Fibroblast of skin of left quadriceps (primary cell): ENCODE measurements at places on chromosomes 6 and 20.

DNA sequence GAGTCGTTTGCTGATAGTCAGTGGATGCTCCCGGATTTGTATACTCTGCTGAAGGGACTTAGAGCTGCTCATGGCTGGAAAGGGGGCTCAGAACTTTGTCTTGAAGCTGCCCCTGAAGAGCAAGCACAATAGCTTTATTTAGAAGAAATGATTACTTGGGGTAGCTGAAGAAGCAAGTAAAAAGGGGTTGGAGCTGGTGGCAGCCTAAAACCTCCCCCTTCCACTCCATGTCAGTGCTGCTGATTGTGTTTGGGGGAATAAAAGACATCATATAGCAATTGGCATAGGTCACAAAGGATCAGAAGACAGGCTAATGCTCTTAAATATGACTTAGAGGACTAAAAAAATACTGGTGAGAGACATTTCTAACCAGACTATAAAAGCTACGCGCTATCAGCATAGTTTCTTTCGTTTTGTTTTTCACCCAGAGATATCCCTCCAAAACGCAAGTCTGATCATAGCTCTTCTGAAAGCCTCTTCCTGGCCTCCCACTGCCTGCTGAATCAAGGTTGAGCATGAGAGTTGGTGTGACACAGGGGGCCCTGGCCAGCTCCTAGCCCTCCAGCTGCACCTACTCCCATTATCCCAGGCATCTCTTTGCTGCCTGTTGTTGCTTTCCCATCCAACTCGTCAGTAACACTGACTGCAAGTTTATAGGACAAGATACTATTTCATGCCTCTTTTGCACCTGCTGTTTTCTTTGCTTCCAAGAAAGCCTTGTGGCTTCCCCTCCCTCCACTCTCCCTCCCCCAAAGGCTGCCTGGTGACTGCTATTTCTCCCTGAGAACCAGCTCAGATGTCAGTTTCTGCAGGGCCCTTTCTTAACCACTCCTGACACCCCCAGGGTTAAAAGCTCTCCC is 33.9 kb upstream of the SGK1 start:
- DNase-seq, result no peak

DNA sequence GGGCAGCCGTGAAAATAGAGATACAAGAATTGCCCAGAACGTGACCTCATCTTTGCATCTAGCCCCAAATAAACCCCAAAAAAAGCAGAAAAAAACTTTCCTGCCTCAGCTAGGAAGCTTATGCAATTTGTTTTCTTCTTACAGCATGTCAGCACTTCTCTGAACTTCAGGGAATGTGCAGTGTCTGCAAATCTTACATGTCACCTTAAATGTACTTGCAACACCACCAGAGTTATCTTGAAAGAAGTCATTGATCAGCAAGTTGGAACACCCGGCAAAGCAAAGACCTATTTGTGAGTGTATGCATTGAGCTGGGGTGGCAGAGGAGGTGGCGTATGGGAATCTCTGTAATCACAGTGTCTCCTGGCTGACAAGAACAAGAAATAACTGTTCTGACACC is 123.4 kb downstream of the PKHD1 start:
- DNase-seq, result no peak

- no peak for DNase-seq
Measured at GRCh38 chr20:42309050-42309449, 690.9 kb upstream of the CHD6 start.

DNA sequence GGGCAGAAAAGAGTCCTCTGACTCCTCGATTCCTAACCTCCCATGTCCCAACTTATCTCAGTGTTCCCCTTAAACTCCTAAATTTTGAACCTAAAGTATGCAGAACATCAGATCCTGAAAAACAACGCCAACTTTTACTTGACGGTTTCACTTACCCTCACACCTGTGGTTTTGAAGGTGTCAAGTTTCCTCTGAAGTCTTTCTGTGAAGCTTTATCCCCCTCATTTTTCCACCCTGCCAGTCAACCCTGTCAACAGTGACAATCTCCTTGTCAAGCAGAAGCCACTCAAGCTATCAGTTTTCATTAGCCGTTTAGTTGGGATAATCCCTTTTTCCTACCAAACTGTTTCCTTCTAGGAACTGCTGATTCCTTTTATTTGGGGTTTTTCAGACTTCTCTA is 245.4 kb upstream of the PREP start:
- no peak for DNase-seq

DNA sequence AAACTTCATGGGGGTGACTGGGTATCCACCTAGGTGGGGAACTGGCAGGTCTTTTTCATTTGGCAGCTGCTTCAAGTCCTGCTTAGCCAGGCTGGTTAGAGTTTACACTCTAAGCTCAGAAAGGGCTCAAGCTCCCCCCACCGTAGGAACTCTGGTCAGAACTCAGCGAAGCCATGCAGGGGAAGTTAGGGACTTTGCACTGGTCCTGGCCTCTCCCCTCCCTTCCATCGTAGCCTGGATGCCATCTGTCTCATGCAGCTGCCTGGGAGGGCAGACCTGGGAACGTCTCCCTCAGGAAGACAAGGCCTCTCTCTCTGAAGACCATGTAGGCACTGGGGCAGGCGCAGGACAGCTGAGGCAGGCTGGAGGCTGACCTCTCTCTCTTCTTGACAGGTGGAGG is 183.8 kb upstream of the UST start:
- no peak for DNase-seq

DNA sequence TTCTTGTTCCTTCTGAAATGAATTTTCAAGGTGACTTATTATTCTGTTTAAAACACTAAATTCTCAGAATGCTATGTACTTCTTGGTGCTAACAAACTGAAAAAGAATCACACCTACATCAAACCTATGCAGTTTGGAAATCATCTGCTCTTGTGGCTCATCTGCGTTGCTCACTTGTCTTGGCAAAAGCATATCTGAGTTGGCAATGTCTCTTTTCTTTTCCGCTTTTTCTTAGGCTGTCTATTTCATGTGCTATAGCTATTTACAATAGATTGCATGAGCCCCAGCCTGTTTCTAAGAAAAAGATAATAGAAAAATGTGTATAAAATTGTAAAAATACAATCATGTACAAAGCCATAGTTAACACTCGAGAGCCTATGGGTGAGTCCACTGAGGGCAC is 348.9 kb upstream of the AGPAT4 start:
- no peak for DNase-seq

DNA sequence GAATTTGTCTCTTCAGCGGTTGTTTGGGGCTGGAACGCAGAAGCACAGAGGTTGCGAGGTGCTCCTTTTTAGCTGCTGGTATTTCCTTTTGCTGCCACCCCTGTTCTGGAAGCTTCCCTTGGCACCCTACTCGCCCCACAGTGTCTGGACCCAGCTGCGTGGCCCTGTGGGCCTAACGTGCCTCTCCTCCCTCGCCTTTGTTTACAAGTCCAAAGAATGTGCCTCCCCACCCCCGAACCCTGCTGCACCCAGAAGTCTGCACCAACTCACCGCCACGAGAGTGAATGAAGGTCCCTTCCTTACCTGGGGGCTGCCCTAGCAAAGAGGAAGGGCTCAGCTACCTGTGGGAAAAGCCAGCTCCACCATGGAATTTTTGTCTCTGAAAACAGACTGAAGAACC is 139.7 kb upstream of the RPS6KA2 start:
- no peak for DNase-seq

DNA sequence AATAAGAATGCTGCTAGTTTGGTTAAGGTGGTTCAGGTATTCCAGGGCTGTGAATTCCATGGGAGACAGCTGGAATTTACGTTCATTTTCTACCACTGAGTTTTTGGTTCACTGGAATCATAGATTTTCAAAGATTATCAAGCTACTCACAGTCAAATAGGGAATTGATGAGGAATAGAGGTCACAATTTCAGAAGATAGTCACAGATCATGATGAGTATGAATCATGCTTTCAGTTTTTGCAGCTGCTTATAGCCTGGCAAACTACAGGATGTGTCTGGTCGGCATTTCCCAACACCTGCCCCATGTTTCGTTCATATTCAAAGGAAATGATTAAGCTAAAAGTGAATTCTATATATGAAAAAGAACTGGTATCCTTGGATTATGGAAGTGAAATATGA is 58.7 kb downstream of the BCKDHB start:
- no peak for DNase-seq

DNA sequence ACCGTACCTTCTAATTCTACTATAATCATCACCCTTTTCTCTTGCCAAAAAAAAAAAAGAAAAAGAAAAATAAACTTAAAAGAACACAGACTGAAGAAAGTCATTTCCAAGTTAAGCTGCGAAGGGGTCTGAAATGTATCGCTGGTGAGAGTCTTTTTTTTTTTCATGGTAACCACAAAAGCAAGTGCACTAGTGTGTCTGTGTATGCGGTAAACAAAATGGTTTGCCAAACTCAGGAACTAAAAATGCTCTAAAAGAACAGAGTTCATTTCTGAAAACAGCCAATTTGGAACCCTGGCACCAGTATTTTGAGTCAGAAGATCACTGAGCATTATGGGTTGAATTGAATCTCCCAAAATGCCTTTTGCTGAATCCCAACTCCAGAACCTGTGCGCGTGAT is 46.6 kb downstream of the CDH4 start:
- DNase-seq, result no peak

- DNase-seq, result peak; percentile 65
Measured at GRCh38 chr6:28355743-28356665, 6.3 kb downstream of the ZKSCAN3 start.

- DNase-seq, result no peak
Measured at GRCh38 chr6:36121787-36122494, 8.4 kb upstream of the MAPK13 start.

- DNase-seq, result no peak
Measured at GRCh38 chr20:9143926-9144325, 75.0 kb downstream of the PLCB4 start.

GRCh38 chr6:72757048-72757447 is 135.2 kb downstream of the KCNQ5 start:
- DNase-seq, result no peak

DNA sequence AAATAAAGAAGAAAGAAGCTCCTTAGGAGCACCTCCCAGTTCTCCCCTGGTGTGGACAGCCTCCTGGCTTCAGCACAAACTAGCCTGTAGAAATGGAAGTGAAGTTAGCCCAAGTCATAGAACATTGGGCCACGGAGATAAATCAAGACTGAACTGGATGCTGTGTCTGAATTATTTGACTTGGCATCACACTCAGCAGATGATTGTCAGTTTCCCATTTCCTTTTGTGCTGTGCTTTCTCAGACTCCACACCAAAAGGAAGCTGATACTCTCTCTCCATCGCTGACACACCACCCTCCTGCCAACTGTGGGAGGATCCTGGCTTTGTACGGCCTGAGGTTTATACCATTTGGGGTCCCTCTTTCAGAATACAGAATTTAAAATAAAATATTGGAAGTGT is 209.8 kb downstream of the TFAP2A start:
- DNase-seq, result no peak

DNA sequence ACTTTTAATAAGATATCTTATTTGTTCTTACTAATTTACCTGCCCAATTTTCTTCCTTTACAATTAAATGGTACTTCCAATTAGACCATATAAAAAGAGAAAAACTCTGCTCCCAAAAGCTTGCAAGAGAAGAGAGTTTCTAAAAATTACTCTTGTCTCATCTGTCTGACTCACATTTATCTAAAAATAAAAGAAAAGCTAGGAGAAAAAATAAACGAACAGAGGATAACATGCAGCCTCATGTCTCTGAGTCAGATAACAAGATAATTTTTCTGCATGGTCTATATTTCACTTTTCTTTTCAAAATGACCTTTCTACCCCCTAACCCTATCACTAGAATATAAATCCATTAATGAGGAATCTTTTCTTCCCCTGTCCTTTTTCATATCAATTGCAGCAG is 127.2 kb upstream of the TCF21 start:
- DNase-seq, result no peak

DNA sequence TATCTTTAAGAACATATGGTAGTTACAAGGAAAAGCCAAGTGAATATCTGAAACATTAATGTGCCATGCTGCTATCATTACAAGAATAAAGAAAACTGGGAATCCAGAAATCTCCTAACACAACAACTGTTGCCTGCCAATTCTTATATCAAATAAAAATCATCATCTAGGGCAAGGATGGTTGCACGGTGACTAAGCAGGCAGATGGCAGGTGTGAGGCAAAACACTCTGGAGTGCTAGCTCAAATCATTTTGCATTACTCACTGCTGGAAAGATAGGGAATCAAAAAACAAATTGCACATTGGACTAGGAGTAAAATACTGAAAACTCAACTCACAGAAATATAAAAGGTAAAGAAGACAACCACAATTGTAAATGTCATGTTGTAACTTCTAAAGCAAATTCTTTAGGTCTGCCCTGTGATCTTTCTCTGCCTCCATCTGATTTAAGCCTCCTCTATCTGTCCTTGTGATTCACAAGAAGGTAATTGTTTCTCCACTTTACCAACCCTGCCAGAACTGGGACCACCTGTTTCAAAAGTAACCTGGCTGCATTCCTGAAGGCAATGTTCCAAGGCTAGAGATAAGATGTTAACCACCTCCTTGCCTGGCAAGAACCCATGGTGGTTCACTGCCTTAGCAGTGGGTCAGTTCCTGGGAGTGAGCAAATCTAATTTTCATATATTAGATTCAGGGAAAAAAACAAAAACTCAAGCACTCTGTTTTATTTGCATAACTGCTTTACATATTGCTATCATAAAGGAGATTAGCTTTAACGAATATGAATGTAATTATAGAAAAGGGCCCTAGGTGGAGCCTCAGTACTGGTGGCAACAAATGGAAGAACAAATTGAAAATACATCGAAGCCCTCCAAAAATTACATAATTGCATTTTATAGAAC is 33.1 kb upstream of the LCA5 start:
- DNase-seq, result no peak

DNA sequence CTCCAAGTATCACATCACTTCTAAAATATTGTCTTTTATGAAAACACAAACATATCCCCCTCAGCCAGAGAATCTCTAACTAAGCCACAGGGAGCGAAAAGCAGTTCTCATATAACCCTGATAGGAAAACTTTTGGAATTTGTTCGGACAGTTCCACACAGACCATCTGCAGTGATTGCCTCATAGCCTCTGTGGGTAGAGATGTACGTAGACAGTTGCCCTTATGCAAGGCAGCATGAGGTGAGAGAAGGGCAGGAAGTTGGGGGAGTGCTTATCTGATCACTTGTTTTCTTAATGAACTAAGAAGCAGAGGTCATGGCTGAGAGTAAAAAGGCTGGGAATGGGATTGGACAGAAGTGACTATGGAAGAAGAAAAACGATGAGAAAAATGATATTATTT is 39.6 kb downstream of the SLC23A2 start:
- DNase-seq, result peak; percentile 67
